CD4-positive, alpha-beta T cell treated with Interleukin-4 for 1 hour (primary cell): ENCODE measurements at places on chromosomes 3 and 15.

DNA sequence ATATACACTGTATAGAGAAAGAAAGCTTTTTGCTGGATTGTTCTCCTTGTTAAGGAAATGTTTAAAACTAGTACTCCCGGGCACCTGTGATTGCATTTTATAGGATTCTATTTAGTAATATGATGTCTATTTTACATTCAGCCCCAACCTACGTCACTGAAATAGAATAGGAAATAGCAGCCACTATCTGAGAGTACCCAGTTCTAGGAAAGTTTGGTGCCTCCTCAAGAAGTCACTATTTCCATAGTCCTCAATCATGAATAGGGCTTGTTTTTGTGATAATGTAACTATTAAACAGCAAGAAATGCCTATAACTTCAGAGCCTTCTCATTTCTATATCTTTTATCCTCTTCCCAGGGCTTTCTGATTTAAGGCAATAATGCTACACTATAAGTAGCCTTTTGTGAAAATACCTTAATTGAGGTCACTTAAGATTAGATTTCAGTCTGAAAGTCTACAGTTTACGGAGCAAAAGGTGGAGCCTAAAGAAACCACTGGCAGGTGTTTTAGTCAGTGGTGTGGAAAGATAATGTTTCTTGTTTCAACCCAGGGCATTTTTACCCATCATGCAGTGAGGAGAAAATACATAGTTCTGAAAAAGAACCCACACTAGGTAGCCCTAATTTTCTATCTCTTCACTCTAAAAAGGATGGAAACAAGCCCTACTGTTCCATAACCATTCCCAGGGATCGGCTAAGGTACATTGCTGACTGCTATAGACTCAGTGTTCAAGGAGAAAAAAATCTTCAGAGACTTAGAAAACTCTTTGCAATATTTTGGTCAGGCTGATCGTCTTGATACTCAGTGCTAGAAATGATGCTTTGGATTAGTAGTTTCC is 38.7 kb downstream of the TIGIT start:
- DNase-seq, result peak; percentile 47

DNA sequence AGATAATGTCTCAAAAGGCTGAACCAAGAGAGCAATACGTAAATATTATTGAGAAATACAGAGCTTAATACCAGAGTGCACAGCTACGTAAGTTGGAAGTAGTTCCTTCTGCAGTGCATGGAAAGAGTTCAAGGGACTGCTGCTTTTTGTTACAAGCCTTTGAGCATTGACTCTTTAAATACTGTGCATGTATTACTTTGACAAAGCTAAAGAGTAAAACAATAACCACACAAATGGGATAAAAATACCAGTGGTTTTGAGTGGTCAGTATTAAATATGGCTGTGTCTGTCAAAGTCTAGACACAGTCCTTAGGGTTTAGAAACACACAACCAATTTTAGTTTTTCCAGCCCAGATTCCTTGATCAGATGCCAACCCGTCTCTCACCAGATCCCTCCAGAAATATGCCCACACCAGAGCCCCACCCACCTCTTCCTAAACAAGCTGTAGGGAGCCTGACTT is 62.1 kb downstream of the SSR3 start:
- no peak for DNase-seq

- DNase-seq, result no peak
Observed at GRCh38 chr3:49647741-49648140, 26.4 kb upstream of the APEH start.

- no peak for DNase-seq
Observed at GRCh38 chr3:28186748-28187147, 54.7 kb upstream of the CMC1 start.

DNA sequence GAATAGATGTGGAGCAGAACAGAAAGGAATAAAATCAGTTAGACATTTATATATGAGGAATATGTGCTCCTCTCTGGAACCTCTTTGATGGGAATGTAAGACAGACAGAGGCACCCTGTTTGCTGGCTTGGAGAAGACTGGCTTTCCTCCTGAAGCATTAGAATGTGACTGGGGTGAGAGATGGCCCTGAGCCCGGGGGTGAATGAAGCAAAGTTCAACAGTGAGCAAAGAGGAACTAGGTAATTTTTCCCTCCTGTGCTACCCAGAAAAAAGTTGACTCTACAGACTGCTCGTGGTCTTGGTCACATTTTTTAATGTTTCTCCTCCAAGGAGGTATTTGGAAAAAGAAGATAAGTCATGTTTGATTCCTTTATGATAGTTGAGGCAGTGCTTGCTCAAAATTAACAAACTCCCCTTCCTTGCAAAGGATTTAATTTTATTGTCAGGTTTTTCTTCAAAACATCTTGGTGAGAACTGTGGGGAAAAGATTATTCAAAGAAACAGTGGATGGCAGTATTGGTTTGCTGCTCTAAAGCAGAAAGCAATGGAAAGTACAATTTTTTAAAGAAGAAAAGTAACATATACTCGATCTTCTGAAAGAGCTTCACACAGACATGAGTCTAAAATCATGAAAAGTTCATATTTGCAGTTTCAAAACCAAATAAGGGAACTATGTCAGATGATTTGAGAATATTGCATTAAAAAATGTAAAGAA is 370.4 kb upstream of the CDIN1 start:
- DNase-seq, result no peak

DNA sequence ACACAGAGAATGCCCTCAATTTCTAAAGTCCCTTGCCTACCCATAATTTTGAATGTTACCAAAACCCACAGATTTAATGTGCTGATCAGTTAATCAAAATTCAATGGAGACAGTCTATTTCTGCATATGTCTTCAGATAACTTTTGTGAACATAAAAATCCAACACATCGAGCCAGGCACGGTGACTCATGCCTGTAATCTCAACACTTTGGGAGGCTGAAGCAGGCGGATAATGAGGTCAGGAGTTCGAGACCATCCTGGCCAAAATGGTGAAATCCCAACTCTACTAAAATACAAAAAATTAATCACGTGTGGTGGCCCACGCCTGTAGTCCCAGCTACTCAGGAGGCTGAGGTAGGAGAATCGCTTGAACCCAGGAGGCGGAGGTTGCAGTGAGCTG is 49.3 kb downstream of the PEAK1 start:
- DNase-seq, result no peak

DNA sequence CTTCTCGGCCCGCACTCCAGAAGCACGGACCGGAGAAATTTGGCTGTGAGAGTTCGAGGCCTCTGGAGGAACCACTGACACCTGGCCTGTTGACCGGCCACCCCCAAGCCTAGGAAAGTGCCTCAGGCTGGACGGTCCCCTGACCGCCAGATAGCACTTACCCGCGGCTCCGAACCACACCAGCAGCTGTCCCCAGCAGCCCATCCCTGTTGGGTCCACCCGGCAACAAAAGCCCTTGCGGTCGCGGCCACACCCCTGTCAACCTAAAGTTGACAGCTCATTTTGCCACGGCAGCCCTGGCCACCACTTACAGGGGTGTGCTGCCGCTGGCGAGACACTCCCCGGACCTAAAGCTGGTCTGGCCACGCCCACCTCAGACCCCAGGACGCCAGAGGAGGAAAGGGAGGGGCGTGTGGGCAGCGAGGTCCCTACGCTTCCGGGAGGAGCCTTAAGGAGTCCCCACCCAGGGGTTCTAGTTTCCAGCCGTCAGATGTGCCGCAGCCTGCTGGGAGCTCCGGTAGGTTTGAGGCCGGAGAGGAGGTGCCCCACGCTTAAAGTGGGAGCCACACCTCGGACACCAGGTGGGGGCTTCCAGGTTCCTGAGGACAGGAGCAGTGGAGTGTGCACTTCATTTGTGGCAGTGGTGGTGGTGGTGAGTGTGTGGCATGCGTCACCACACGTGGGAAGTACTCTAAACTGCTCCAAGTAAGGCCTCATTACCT is at the start of gene LTK:
LTK (minus strand) TSS at position 322 of the 722 bp plus-strand sequence; CDS start at position 204, 118 bp downstream.
- peak; percentile 26 for DNase-seq

DNA sequence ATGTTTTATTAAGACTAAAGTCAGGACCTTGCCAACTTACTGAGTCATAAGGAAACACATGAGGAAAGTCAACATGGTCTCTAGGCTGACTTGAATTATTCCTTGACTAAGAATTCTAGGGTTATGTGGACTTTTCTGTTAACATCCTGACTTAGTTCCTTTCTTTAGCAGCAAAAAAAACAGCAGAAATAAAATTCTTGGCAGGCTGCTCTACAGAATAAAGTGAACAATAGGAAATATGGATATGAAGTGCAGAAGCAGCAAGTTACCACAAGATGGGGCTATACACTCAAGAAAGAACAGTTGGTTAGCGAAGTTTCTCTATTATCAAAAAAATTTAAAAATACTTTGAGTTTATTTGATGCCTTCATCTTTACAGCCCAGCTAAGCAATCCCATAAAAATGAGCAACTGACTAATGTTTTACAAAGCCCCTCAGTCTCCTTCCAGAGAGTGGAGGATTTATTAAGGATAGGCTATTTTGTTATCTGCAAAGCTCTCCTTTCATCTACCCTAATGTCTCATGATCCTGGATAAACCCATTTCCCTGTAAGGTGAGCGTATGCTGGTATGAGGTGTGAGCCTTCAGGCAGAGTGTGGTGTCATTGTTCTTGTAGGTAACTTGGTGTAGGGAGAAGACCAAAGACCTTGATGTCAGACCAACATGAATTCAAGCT is 23.1 kb upstream of the MCCC1 start:
- peak; percentile 61 for DNase-seq
